ENCODE measurements at places on chromosomes 2 and 18. TPM values are rescaled to one million over a fixed set of nuclear protein-coding genes. Genes with fewer than 3 reads are reported as not detected.

FTCDNL1 gene
- total RNA-seq = 1.5 TPM

CACNB4 gene
- 1.2 TPM for total RNA-seq

OR6B2 gene
- total RNA-seq = not detected

KLHL30 gene
- under 0.01 TPM for total RNA-seq

ACMSD gene
- total RNA-seq = not detected

HOXD1 gene
- not detected for total RNA-seq

MGAT4A gene
- total RNA-seq = 1.3 TPM
